PC-9 (cell line): ENCODE measurements at places on chromosomes 11 and 22. TPM values are rescaled to one million over a fixed set of nuclear protein-coding genes. Genes with fewer than 3 reads are reported as not detected.

DNA sequence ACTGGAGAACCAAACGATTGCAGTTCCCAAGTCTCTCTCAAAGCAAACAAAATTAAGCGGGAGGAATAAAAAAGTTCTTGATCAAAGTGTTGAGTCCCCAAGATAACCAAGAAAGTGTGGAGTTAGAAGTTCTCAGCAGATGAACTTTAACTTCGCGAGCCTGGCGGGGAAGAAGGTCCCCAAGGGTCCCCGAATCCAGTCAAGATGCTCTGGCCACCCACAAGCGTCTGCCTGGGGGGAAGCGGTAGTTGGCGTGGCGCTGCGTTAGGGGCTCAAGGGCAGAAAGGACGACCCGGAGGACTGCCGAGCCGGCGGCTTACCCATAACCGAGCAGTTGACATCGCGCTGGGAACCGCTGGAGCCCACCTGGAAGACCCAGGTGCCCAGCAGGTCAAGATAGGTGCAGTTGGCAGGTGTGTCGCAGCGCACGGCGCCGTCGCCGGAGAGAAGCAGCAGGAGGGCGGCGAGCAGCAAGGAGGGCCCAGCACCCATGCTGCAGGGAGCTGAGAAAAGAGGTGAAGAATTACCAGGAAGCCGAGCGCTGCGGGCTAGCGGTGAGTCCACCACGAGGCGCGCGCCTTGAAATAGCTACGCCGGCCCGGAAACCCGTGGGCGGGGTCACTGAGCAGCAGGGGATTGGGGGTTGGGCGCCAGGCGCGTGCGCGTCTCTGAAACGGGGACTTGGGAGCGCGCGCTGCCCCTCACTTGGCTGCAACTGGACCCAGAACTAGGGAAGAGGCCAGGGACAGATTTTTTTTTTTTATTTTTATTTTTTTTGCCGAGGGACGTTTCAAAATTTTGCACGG is at the start of gene CTSC:
TSS of gene CTSC (minus strand) at position 556 of the 806 bp plus-strand sequence. CDS start at position 492, 64 bp downstream.
- DNase-seq, result peak; percentile 89

GRCh38 chr22:20751185-20751851 is 22.6 kb upstream of the SERPIND1 start:
- no peak for DNase-seq

DNA sequence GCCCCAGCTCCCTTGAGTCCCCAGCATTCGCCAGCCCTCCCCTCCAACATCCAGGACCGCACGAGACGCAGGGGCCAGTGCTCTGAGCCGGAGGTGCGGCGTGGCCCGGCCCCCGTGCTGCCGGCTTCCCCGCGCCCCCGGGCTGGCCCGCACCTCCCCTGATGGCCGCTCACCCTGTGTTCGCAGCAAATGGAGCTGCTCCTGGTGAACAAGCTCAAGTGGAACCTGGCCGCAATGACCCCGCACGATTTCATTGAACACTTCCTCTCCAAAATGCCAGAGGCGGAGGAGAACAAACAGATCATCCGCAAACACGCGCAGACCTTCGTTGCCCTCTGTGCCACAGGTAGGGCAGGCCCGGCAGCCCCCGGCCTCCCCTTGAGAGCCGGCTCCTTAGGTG is 2.7 kb downstream of the CCND1 start:
- no peak for DNase-seq

GRCh38 chr11:35103366-35104208 is 35.4 kb upstream of the CD44 start:
- no peak for DNase-seq

DNA sequence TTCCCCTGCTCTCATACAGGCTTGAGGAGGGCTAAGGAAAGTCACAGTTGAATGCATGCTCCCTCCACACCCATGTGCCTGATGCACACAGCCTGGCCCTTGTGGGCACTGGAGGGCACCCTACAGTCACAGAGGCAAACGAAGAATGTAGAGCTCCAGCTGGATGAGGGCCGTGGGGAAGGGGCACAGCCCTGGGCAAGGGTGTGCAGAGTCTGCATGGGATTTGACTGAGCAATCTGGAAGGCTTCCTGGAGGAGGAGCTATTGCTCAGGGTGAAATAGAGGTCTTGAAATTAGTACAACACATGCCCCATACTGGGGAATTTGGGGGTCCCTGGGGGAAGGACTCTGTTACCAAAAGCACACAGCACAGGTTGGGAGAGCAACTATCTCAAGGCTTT is 64.0 kb downstream of the KCNQ1 start:
- no peak for DNase-seq

DNA sequence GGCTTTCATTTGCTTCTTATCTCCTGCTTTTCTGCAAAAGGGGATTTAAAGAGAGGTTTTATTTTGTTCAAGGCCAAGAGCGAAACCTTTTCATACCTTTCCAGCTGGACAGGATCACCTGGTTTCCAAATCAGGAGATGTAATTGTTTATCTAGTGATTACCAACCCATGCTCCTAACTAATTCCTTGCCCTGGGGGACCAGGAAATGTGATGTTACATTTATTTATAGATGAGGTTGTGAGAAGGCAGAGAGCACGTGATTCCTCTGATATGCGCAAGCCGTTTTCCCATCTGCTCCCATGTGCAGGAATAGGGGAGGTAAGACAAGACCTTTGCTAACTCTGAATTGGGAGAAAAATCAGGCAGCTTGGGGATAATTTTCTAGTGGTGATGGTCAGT is 507.2 kb upstream of the LARGE1 start:
- no peak for DNase-seq

ZBTB16 gene
- 0.25 and 0.44 TPM in 2 replicates for total RNA-seq

VPREB1 gene
- not detected in 2 replicates for total RNA-seq

RIMBP3C gene
- 0.13 and 0.15 TPM in 2 replicates for total RNA-seq

TSGA10IP gene
- not detected in 2 replicates for total RNA-seq

HOATZ gene
- total RNA-seq, result not detected in 2 replicates

ADSL gene
- total RNA-seq, result 56.2 and 66.2 TPM in 2 replicates

TXN2 gene
- 89.0 and 95.1 TPM in 2 replicates for total RNA-seq

CTSW gene
- total RNA-seq, result not detected in 2 replicates

SEC14L6 gene
- total RNA-seq, result 0.31 and 0.33 TPM in 2 replicates

ARHGAP20 gene
- not detected in 2 replicates for total RNA-seq
